Stimulated activated CD4-positive, alpha-beta T cell treated with anti-CD3 and anti-CD28 coated beads, Interleukin-15, amount 100 ng/mL, for 1 hour (primary cell): ENCODE measurements at places on chromosomes 12 and 14.

- no peak for DNase-seq
Measured at GRCh38 chr14:97866664-97867063, 1069.5 kb downstream of the VRK1 start.

GRCh38 chr12:30251546-30251945, 444.1 kb downstream of the IPO8 start:
- DNase-seq, result no peak

GRCh38 chr12:129772501-129773493, 131.0 kb downstream of the TMEM132D start:
- DNase-seq, result no peak

- no peak for DNase-seq
Measured at GRCh38 chr14:44531658-44532057, 24.6 kb upstream of the FSCB start.

DNA sequence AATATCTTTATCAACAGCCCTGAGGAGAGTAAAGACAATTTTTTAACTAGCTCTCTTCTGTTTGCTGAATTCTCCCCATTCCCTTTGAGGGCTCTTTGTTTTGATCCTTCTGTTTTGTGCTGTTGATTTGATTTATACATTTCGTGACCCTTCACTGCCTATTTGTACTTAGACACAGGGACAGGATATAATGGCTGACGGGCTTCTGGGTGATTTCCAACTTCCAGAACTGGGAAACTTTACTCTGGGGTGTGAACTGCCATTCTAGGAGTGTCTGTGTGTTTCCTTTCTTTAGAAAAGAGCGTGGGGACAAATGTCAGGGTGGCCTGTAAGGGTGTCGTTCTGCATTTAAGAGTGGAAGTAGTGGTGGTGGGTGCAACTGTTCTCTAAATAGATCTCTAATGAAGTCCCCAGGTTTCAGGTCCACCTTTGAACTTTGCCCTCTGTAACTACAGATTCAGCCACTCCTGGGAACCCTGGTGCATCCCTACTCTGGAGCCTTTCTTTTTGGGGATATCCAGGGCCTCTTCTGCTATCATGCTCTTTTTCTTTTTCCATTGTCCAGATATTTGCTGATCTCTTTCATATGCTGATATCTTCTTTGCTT, 22.3 kb upstream of the SSPN start:
- no peak for DNase-seq

- DNase-seq, result no peak
Measured at GRCh38 chr12:71594214-71594948, 69.3 kb downstream of the ZFC3H1 start.

GRCh38 chr14:60665177-60665550, 15.9 kb upstream of the SIX1 start:
- no peak for DNase-seq

- no peak for DNase-seq
Measured at GRCh38 chr12:321606-322326, 59.1 kb upstream of the SLC6A13 start.

DNA sequence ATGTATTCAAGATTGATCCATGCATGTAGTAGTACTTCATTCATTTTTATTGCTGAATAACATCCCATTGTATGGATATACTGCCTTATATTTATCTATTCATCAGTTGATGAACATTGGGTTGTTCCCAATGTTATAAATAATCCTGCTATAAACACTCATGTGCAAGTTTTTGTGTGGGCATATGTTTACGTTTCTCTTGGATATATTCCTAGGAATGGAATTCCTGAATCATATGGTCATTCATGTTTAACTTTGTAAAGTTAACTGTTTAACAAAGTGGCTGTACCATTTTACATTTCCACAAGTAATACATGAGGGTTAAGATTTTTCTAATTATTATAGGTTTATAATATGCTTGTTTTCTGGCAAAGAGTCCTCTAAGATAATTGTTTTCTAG, 1568.2 kb upstream of the SEL1L start:
- DNase-seq, result no peak

DNA sequence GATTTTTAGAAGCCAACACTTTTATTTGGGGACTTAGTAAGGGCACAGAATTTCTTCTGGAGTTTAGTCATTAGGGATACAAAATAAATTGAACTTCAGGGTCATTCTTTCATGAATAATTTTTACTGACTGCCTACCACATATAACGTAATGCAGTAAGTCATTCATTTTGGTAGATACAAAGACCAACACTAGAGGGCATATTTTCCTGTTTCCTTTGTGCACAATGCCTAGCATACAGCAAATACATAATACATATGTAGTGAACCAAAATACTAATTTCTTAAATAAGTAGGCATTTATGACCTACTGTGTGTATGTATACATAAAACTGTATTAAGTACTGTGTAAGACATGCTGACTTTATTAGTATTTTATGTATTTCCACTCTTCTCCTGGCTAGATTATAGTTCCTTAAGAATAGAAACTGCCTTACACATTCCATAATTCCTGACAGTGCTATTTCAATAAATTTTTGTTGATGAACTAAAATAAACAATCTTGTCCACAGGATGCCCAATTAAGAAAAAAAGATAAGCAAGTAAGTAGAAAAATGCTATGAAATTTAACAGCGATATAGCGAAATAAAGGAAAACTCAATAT, 47.9 kb downstream of the PPP1R12A start:
- DNase-seq, result no peak

GRCh38 chr14:78519863-78520262, 349.7 kb downstream of the NRXN3 start:
- no peak for DNase-seq

DNA sequence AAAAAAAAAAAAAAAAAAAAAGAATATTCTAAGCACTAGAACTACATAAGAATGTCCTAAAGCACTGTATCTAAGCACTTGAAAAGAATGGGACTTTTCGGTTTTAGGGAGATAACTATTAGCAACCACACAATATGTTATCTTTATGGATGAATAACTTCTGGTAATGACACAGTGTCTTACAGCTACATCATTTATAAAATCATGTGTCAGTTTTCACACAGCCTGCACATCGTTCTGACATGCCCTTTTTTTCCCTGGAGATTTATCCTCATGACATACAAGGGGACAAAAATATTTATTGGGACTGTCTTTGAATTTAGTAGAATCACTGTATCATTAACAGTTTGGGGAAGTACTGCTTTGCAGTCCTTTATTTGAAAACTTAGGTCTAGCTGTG, 17.3 kb downstream of the TMEM19 start:
- no peak for DNase-seq

DNA sequence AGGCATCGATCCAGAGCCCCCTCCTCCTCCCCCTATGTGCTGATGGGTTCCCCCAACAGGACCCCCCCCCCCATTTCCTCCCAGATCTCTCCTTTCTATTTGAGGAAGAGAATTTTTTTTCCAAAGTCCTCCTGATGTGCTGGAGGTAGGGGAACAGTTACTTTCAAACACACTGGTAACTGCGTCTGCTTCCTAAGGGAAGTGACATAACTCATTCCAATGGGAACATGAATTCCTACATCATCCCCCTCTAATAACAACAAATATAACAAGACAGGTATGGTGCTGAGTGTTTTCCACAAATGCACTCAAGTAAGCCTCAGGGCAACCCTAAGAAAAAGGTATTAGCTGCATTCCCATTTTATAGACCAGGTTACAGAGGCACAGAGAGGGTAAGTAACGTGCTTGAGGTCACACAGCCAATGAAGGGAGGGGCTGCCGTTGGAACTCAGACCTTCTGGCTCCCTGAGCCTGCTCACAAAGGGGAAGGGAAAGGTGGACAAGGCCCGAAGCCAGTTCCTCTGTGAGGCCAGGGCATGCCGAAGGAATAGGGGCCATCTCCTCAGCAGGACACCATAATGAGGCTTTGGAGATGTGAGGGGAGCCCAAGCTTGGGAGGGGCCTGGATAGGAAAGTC, 121.1 kb upstream of the NCOR2 start:
- DNase-seq, result no peak

GRCh38 chr12:120861074-120861795, 42.9 kb downstream of the SPPL3 start:
- DNase-seq, result no peak

- no peak for DNase-seq
Measured at GRCh38 chr14:89563471-89563870, 146.4 kb upstream of the FOXN3 start.

DNA sequence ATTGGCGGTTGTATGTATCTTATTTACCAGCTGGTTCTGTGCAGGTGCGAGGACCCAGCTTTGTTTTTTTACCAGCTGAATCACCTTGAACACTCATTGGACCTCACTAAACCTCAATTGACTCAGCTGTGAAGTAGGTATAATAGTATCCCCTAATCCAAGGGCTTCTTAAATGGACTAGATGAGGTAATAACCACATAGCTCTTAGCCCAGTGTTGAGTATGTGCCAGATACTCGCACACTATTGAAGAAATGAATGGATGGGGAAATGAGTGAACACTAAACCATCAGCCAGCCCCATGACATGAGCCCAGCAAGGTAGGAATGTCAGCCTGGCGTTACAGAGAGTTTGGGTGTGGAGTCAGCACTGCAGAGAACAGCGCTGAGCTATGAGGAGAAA, 79.7 kb downstream of the RIMBP2 start:
- DNase-seq, result no peak

GRCh38 chr14:88901189-88901588, 76.7 kb downstream of the TTC8 start:
- DNase-seq, result no peak

GRCh38 chr12:7877420-7877819, 4.7 kb upstream of the SLC2A14 start:
- no peak for DNase-seq

DNA sequence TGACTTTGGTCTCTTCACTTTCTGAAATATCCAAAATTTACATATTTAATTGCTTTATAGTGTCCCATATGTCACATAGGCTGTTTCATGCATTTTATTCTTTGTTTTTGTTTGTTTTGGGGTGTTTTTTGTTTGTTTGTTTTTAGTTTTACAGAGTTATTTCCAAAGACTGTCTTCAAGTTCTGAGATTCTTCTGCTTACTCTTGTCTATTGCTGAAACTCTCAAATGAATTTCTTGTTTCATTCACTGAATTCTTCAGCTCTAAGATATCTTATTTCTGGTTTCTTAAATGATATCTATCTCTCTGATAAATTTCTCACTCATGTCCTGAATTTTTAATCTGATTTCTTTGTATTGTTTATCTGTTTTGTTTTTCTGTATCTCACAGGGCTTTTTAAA, 412.0 kb upstream of the ATP2B1 start:
- DNase-seq, result no peak

DNA sequence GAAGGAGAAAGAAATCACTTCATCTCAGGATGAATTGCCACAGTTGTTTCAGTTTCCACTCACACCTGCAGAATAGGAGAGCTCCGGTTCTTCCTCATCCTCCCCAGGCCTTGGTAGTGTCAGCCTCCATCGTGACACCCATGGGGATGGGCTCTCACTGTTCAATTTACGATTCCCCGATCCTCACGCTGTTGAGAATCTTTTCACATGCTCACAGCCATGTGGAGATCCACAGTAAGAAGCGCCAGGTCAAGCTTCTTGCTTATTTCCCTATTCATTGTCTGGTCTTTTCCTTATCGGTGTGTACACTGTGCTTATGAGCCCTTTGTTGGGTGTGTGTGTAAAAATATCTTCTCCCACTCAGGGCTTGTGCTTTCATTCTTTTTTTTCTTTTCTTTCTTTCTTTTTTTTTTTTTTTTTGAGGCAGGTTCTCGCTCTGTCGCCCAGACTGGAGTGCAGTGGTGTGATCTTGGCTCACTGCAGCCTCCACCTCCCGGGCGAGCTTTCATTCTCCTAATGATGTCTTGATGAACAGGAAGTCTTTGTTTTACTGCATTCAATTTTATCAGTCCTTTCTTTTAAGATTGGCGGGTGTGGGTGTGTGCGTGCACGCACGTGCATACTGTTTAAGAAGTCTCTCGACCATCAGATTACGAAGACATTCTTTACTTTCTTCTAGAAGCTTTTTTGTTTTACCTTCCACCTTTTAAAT, 21.5 kb downstream of the RIN3 start:
- no peak for DNase-seq

- no peak for DNase-seq
Measured at GRCh38 chr14:81509838-81510452, 23.7 kb downstream of the SEL1L start.

DNA sequence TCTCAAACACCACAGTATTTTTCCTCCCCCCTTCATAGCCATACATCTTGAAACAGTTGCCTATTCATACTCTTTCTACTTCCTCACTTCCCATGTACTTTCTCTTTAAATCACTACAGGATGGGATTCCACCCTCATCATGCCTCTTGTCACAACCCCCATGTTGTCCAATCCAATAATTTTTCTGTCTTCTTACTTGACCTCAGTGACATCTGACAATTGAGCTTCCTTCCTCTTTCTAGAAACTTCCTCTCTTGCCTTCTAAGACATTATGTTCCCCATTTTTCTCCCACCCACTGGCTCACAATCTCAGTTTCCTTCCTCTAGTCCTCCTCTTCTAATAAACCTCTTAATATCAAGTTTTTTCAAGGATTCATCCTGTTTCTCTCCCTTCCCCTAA, 5.3 kb downstream of the C2CD5 start:
- no peak for DNase-seq

DNA sequence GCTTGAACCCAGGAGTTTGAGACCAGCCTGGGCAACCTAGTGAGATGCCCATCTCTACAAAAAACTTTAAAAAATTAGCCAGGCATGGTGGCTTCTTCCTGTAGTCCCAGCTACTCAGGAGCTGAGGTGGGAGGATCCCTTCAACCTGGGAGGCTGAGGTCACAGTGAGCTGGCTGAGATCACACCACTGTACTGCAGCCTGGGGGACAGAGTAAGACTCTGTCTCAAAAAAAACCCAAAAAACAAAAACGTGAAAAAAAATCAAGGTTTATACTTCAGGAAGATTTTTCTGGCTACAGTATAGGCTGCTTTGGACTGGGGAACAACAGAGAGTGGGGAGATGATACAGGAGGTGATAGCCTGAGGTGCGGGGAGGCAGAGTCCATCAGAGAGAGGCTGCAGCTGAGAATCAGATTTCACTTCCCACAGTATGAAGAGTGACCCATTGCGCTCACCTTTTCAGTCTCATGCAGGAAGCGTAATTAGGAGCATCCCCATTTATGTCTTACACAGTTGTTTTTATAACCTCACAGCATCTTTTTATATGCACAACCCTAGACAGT, 28.9 kb downstream of the DNAH10 start:
- no peak for DNase-seq

DNA sequence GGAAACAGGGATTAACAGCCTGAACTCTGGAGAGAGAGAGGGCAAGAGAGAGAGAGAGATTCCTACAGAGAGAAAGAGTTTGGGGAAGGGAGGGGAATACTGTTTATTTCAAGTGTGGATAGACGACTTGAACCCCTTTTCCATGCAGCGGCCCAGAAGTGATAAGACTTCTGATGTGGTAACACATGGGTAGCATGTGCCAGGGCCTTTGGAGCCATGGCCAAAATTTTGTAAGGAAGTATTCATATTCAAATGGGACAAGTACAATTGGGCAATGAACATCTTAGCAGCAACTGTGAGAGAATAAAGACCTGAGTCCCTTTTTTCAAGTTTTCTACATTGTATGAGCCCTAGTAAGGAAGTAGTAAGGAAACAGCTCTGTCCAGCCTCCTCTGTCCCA, 42.4 kb upstream of the CCDC196 start:
- DNase-seq, result no peak

DNA sequence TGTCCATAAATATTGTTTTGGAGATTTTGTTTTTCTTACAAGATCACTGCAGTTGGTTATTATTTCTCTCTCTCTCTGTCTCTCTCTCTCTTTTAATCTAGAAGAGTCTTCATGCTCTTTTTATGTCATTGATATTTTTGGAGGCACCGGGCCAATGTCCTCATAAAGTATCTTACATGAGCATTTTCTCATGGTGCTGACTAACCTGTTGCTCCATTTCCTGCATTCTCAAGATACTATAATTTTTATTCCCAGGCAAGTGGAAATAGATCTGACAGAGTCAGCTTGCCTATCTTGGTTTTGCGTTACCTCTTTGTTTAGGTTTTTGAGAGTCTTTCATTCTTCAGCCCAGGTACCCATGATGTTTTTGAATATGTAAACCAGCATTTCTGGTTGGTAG, 938.8 kb upstream of the FBXO33 start:
- no peak for DNase-seq
